ENCODE measurements at places on chromosomes 16 and 17. TPM values are rescaled to one million over a fixed set of nuclear protein-coding genes. Genes with fewer than 3 reads are reported as not detected.

DNA sequence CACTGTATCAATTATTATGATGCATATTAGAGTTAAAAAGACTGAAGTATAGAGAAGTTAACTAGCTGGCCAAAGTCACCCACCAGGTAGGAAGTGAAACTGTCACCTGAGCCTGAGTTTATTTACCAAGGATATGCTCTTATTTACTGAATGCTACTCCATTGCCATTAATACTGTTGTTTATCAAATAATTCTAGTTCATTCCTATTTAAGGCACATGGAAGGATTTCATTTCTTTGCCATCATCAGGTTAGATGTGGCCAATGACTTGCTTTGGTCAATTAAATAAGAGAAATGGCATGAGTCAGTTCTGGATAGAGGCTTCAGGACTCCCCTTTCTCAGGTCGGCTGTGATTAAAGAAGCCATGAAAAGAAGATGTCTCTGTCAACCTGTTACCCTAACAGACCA lies 169.6 kb downstream of the KCNJ2 start:
- no peaks in the 10 kb centered on the region for H3K36me3 ChIP-seq
- DNase-seq, result no peak
- H3K27me3 ChIP-seq, result no peaks in the 10 kb centered on the region
- H3K27ac ChIP-seq, result no peak overlapping the region

- H3K27me3 ChIP-seq, result no peaks in the 10 kb centered on the region
- peak; percentile 21 for DNase-seq
- H3K4me1 ChIP-seq, result no peaks in the 10 kb centered on the region
- peak overlapping the region; percentile 39 for H3K4me3 ChIP-seq
- peak overlapping the region; percentile 35 for H3K27ac ChIP-seq
Measured at GRCh38 chr17:5122586-5123342, 6.9 kb downstream of the USP6 start.

DNA sequence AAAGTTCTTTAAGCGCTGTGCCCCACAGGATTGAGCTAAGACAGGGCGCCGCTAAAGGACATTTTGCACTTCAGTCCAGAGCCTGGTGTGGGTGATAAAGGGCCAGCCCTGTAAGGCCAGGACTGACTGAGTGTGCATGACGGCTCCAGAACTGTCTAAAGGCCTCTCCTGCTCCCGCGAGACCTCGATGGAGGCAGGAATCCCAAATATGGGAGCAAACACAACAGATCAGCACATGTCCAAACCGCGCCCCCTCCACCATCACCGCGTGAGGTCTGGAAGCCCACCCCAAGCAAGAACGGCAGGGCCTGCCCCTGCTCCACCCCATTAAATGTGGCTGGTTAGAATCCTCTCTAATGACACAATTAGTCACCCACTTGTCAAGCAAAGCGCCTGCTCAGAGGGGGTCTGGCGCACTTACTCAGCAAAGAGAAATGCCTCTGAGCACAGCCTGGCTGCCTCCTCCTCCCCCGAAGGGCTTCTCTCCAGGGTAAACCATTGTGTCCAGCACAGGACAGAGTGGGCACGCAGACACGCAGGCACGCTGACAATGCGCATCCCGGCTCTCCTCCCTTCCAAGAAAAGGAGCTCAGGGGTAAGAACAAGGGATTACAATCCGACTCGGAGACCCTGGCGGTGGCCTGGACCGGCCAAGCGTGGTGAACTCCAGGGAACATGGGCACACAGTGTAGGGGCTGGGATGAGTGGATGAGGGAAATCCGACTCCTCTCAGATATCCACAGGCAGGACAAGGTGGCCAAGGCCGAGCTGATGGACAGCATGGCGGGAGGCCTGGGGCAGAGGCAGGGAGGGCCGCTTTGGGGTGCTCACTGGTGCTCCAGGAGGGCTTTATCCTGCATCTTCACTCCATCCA lies 1.5 kb downstream of the MXRA7 start:
- no peaks in the 10 kb centered on the region for H3K36me3 ChIP-seq
- H3K27ac ChIP-seq, result peak overlapping the region; percentile 96
- peaks cover 34% of the 10 kb centered on the region for H3K4me1 ChIP-seq
- H3K27me3 ChIP-seq, result no peaks in the 10 kb centered on the region

DNA sequence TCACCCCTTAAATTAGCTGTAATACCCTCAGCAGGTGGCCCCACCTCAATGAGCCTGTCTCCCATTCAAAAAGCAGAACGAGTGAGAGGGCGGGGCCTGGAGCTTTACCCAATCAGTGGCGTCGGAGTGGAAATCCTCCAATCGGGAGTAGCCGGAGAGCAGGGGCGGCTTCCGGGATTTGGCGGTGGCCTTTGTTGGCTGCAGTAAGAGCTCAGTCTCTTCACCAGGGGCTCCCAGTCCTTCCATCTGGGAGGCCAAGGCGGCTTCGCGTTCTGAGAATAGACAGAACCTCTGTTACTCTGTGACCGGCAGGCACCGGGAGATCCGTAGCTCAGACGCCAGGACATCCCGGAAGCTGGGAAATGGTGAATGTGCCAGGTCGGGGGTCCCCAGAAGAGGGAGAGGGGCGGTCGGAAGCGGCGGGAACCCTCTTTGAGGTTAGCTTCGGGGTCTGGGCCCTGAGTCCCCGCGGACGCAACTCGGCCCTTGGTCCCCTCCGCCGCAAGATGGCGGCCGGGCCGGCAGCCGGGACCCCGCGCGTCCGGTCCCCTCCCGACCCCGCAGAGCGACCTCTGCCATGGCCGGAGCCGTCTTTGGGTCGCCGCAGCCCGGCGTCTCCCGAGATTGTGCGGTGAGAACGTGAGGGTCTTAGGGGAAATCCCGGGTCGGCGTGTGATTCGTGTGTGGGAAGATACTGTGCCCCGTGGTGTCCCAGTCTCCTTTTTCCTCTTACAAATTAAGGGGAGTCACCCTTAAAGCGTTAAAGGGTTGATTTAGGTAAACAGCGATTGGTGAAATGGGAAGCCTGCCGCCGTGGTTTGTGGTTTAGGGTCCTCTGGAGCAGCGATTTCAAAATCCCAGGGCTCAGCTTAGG lies 160.3 kb upstream of the ZNF267 start:
- no peaks in the 10 kb centered on the region for H3K27me3 ChIP-seq
- H3K4me1 ChIP-seq, result peaks cover 8% of the 10 kb centered on the region

Gene DNASE1L2
- 2.5 TPM for total RNA-seq

Gene ITGB3
- 10.3 TPM for total RNA-seq

DNA sequence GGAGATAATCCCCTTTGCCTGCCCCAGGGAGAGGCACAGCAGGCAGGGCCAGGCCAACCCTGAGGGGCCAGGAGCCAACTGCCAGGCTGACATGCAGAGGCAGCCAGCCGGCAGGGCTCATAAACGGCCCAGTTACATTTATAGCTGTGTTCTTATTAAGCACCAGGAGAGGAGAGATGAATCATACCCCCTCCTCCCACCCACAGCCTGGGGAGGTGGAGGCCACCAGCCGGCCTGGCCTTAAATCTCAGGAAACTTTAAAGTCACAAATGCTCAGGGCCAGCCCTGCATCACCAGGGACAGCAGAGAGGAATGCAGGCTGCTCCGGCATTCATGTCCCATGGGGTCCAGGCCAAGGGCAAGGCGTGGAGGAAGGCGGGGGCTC lies 177.2 kb downstream of the TMEM132E start:
- no peak overlapping the region for H3K27ac ChIP-seq
- H3K36me3 ChIP-seq, result no peaks in the 10 kb centered on the region
- no peak overlapping the region for H3K4me3 ChIP-seq
- DNase-seq, result no peak
- H3K4me1 ChIP-seq, result no peaks in the 10 kb centered on the region

DNA sequence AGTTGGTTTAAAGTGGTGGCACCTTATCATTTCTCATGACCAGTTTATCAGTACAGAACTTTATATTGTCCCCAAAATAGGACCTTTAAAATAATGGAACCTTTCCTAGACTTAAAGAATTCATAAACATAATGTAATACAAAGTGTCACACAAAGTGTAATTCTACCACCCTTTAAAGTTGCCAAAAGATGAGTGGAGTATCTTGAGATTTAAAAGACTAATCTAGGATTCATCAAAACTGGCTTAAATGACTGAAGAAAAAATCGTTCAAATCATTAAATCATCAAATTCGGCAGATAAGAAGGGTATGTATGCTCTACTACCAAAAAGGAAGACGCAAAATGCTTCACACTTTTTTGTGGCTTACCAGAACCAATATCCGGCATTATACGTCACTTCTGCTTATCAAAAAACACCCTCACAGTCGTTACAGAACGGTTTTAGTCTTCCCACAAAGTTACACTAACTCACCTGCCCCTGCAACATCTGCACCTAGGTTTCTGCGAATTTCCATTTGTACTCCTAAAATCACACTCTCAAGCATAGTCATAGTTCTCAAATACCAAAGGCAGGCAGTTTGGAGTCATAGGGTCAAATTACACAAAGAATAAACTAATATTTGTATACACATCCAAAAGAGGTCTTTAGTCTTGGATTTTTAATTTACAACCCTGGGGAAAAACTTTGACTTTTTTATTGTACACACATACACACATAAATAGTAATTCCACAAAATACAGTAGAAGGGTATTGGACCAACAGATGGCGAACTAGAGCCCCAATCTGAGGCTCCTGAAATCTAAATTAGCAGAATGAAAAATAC lies 1.4 kb upstream of the KANSL1 start:
- no peaks in the 10 kb centered on the region for H3K36me3 ChIP-seq

Gene FBXW10B
- total RNA-seq, result 15.9 TPM

DNA sequence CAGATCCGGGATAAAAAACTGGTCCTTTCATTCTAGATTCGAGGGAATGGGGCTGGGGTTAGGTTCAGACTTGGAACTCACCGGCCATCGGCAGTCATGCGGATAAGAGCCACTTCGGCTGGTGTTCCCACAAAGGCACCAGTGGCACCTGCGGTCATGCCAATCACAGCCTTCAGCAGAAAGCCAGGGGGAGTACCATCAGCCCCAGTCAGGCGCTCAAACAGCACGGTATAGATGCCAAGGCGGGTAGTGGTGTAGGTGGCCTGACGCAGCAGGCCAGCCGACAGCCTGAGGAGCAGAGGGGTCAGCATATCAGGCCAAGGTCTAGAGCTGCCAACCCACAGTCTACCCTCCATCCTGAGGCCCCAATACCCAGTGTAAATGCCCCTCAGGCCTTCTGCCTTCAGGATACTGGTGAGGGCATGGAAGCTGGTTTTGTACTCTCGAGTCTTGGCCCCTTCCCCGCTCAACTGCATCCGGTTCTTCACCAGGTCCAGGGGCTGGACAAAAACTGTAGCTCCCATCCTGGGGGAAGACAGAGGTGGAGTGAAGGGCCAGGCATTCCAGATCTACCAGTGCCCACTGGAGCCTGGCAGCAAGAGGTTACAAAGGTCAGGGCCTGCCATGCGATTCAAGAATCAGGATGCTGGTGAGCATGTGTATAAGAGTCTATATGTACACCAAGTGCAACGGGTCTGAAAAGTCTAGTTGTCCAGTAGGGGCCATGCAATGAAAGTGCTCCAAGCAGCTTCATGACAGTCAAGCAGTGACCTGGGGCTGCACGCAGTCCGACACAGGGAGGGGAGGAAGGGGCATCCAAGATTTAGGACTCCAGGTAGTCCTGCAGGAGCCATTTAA lies 929 bp downstream of the SLC25A11 start:
- peak overlapping the region; percentile 83 for H3K27ac ChIP-seq
- H3K4me3 ChIP-seq, result peak overlapping the region; percentile 69
- no peaks in the 10 kb centered on the region for H3K27me3 ChIP-seq
- no peak for DNase-seq
- H3K4me1 ChIP-seq, result peaks cover 14% of the 10 kb centered on the region

DNA sequence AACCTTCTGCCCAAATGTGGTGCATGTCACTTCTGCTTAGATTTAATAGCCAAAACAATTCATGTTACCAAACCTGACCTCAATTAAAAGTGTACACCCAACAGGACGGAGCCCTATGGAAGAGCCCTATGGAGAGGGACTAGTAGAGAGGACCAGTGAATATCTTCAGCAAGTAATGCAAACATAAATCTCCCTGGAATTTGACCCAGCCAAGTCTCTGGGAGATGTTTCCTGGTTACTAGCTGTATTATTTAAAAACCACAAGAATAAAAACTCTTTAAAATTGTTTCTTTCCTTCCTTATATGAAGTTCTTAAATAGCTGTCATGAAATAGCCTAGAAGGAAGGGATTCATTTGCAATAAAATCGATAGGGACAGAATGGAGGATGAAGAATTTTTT lies 255.8 kb downstream of the CDH11 start:
- no peaks in the 10 kb centered on the region for H3K36me3 ChIP-seq
- no peak overlapping the region for H3K4me3 ChIP-seq
- H3K27me3 ChIP-seq, result no peaks in the 10 kb centered on the region

Gene CLEC3A
- total RNA-seq, result 0.55 TPM

DNA sequence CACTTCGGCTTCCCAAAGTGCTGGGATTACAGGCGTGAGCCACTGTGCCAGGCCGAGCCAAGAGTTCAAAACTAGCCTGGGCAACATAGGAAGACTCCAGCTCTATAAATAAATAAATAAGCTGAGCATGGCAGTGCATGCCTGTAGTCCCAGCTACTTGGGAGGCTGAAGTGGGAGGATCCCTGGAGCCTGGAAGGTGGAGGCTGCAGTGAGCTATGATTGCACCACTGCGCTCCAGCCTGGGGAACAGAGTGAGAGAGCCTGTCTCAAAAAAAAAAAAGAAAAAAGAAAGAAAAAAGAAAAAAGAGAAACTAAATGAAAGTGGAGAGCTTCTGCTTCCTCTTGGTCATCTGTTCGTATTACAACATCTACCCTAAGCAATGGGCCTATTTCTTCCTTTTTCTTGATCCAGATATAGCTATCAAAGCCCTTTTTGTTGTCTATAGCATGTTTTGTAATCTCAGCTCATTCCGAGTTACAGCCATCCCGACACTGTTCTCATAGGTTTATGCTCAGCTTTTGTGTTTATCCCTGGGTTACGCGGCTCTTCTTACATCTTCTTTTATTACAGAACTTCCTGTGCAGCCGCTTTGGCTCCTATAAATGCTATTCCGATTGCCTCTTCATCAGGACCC lies 14.1 kb upstream of the MAPK3 start:
- no peaks in the 10 kb centered on the region for H3K27me3 ChIP-seq
- no peak overlapping the region for H3K27ac ChIP-seq
- DNase-seq, result no peak
- no peaks in the 10 kb centered on the region for H3K4me1 ChIP-seq

DNA sequence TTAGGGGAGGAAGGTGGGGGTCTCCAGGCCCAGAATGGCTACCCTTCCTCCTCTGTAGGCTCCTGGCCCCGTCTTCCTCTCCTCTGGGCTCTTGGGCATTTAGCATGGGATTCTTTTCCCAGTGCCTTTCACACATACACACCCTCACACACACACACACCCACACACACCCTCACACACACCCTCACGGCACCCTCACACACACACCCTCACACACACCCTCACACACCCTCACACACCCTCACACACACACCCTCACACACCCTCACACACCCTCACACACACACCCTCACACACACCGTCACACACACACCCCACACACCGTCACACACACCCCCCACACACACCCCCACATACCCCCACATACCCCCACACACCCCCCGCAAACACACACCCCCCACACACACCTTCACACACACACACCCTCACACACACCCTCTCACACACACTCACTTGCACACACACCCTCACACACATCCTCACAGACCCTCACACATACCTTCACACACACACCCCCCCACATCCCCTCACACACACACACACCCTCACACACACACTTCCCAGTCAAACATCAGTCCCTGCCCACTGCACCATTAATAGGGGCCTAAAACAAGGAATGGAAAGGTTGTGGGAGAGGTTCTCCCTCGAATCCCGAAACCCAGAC lies 845 bp downstream of the SGCA start:
- no peak for DNase-seq
- H3K27ac ChIP-seq, result no peak overlapping the region
- peaks cover 5% of the 10 kb centered on the region for H3K4me1 ChIP-seq
- H3K4me3 ChIP-seq, result no peak overlapping the region

All from testis (tissue), 5 donors.